ENCODE measurements at places on chromosomes 5 and 9.
A peak's percentile ranks its signal among the peaks of the same experiment; 100 is the strongest.

GRCh38 chr5:78320401-78320800 lies 25.9 kb upstream of the AP3B1 start:
- DNase-seq: peak; percentile 11

GRCh38 chr9:37927601-37928551 lies 23.9 kb upstream of the SLC25A51 start:
- DNase-seq: no peak

DNA sequence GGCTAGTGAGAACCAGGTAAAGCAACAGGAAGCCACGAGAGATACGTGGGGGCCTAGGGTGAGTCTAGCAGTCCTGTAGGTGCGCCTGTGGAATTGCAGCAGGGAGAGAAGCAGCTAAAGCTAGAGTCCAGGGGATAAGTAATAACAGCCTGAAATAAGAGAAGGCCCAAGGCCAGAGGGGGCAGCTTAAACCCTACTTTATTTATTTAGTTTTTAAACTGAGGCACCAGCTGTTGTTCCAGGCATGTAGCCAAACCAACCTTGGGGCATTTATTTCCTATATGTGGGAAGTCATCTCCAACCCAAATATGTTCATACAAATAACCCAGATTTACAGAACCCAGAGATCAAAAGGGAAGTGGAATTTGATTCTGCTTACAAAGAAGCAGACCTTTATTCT lies 93.5 kb downstream of the GLDC start:
- DNase-seq: no peak

- DNase-seq: no peak
Observed at GRCh38 chr9:137899551-137900360, 22.2 kb downstream of the CACNA1B start.

DNA sequence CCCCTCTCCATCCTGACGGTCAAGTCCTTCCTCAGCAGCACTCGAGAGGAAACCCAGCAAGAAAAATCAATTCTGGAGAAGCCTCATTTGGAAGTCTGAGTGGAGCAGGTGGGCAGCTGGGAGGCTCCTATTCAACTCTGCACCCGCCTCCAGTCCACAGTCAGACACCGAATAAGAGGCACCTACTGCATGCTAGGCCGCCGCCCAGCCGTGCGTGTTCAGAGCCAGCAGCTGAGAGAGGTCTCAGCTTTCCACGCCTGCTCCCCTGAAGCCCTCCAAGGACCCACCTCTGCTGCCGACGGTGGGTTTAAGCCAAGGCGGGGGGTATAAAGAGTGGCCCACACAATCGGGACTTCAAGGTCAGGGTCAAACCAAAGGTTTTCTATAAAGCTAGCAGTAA lies 41.9 kb downstream of the VAV2 start:
- DNase-seq: no peak

DNA sequence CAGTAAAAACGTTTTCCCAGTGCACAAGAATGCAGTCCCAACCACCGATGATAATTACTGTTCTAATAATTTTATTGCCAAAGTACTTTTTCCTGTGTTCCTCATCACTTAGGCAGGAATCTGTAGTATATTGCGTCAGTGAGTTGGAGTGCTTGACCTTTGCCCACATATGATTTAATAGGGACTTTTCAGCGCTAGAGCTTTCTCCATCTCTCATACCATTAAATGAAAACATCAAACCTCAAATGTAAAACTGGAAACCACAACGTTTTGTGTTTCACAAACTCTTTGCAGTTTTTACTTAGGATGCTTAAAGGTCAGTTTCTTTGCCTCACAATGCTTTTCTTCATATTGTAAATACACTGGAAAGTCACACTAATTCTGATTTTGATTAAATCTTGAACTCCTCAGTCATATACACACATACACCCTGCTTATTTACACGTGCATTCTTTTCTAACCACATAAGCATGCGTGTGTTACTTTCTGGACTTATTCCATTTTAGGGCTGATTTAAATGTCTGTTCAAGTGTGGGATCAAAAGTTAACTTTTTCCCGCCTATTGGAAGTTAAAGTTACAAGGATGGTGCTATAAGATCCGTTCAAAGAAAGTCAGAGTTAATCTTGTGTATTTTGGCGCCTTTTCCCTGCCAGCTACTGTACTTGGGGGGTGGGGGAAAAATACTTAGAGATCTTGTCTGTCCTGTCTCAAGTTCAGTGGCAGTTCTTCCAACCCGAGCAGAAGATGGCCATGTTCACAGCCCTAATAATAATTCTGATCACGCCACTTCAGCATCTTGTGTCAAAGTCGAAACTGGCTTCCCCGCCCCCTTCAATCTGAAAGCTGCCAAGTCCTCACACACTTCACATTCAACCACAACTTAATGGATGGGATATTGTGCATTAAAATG lies 6.6 kb upstream of the NFIB start:
- no peak for DNase-seq

- no peak for DNase-seq
Observed at GRCh38 chr9:100452894-100453293, 20.1 kb upstream of the TMEFF1 start.

DNA sequence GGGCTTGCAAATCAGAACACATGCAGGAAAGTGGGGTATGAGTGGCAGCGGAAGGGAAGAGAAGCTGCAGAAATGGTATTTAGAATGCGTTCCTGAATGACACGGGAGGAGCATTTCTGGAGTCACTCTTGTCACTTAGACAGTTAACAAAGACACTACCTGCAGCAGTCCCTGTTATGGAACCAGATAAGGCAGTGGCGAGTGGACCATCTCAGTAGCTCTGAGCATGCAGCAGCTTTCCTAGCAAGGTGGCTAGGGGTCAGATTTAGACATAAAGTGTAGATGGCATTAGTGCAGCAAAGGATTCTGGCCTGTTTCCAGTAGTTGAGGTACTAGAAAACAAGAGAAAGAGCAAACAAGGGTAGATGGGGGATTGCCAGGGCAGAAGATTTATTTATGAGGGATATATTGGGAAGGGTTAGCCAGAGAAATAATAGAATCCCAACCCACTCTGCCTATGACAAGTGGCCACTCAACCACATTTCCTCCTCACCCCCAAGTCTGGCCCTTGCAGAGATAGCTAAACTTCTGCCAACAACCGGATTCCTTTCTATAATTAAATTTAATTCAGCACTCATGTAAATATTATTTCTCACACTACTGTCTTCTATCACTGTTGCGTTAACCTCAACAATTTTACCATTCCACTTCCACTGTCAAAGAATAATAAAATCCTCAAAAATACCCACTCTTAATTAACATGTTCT lies 201.6 kb downstream of the DCP2 start:
- no peak for DNase-seq

- DNase-seq: no peak
Observed at GRCh38 chr9:130043654-130044623, 950 bp upstream of the FNBP1 start.

GRCh38 chr5:153756540-153756939 lies 266.1 kb downstream of the GRIA1 start:
- no peak for DNase-seq

DNA sequence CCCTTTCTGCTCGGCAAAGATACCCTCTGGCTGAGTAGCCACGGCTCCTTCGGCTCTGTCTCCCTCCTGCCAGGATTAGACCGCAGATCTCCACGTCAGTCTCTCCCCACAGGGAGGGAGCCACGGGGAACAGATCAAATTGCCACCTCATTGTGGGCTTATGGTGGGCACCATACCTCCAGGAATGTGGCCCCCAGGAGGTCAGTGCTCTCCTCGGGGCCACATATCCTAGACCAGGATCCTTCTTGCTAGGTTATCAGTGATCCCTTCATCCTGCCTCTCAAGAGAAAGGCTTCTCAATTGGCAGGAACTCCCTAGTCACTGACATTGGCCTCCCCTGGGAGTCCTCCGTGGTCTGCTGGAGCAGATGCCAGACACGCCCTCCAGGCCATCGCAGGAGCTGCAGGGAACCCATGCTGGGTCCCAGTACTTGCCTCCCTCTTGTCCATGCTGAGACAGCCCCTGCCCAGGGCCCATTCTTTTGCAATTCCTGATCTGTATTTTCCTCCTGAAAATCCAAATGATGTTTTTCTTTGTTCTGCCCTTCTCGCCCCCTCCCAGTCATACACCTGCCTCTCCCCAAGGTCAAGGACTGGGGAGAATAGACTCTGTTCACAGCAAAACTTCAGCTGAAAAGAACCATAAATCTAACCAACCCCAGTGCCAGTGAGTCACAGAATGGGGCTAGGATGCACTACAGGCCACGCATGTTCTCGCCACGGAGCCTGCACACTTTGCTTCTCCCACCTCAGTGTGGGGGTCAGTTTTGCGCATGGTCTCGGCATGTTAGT lies 31.6 kb upstream of the ENHO start:
- DNase-seq: no peak

GRCh38 chr9:107008011-107008410 lies 145.0 kb downstream of the ZNF462 start:
- no peak for DNase-seq

All from CD4-positive, alpha-beta memory T cell (primary cell).